Right ventricle myocardium superior (tissue), 1 donor: ENCODE measurements at places on chromosomes 1 and 21. TPM values are rescaled to one million over a fixed set of nuclear protein-coding genes. Genes with fewer than 3 reads are reported as not detected.

GRCh38 chr1:5110508-5110907 lies 456.1 kb downstream of the AJAP1 start:
- no peak for DNase-seq

GRCh38 chr1:246782120-246782900 lies 58.1 kb downstream of the SCCPDH start:
- peak; percentile 74 for DNase-seq

DNA sequence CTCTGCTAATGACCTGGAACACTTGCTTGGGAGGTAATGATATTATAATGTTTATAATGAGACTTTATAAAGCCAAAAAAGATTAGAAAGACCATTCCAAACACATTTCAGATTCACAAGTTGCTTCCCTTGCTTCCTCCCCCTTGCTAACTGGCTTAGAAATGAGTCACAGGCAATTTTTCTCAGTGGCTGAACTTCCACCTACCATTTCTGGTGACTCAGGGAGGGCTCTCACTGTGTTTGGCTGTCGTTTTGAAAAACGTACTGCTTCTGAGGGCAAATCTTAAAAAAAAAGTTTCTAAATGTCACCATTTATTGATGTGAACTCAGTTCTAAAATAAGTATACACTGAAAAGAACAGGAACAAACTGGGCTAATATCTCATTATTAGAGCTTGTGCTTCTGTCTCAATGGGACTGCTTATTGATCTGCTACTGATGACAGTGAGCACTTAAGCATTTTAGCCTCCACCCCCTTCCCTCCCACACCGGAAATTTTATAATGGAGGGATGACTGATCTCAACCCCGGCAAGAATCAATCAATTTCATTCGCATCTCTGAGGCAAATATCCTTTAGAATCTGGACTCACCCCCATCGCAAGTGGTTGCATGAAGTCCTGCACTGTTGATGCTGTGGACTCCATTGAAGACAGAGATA lies 278.3 kb downstream of the KCTD3 start:
- no peak for DNase-seq

- DNase-seq = no peak
Measured at GRCh38 chr1:193118803-193119730, 2.8 kb upstream of the CDC73 start.

DNA sequence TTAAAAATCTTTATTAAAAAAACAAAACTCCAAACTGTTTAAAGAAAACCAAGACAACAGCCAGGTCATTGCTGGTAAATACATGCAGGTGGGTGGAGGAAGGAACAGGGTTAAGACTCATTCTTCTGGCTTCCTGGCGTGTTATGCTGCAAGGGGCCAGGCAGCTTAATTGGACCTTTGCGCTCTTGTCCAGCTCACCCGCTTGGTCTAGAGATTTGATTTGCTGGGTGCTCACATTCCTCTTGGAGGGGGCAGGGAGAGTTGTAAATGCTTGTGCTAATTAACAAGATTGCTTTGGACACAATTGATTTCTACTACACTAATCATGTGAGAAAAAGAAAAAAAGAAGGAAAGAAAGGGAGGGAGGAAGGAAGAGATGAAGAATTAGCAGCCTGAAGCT lies 10.5 kb downstream of the CEP104 start:
- no peak for DNase-seq

GRCh38 chr1:207423560-207424292 lies 30.4 kb upstream of the CR2 start:
- DNase-seq = no peak

CAMK2N1 gene
- 10.0 TPM for total RNA-seq

PRDM2 gene
- 32.9 TPM for total RNA-seq

PRAMEF25 gene
- total RNA-seq = not detected

KRTAP19-1 gene
- not detected for total RNA-seq

GPATCH3 gene
- 10.4 TPM for total RNA-seq

FAM72D gene
- 0.32 TPM for total RNA-seq

RAP1GAP gene
- 3.7 TPM for total RNA-seq
